ENCODE measurements at places on chromosomes 4 and X.

GRCh38 chrX:119638725-119639471 is 32.7 kb upstream of the NKRF start:
- no peak for DNase-seq

GRCh38 chr4:165839615-165840333 is 33.3 kb upstream of the TLL1 start:
- no peak for DNase-seq

DNA sequence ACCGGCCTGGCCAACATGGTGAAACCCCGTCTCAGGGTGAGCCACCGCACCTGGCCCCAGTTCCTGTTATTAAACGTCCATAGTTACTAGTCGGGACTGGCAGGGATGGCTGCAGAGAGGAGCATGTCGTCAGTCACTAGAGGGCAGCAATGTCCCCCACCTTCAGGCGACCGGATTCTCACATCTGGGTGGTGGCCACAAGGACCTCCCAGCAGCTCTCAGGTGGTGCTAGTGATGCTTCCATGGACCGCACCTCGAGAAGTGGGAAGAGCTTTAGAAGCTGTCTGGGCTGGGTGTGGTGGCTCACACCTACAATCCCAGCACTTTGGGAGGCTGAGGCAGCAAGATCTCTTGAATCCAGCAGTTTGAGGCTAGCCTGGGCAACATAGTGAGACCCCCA is 13.3 kb upstream of the IL3RA start:
- DNase-seq = no peak

DNA sequence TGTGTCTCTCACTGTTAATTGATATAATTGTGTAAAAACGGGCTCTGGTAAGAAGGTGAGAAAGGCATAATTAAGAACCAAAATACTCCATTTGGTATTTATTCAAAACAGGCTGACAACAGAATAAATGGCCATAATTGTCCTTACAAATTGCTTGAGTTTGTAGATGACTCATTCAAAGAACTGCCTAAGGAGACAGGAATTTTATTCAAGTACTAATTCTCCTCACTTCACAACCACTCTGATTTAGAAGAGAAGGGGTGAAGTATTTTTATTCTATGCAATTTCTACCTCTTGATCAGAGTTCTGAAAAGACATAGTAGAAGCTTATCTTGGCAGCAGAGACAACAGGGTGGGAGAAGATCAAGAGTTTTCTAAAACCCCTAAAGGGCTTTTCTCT is 43.1 kb downstream of the ATP11C start:
- DNase-seq = no peak

DNA sequence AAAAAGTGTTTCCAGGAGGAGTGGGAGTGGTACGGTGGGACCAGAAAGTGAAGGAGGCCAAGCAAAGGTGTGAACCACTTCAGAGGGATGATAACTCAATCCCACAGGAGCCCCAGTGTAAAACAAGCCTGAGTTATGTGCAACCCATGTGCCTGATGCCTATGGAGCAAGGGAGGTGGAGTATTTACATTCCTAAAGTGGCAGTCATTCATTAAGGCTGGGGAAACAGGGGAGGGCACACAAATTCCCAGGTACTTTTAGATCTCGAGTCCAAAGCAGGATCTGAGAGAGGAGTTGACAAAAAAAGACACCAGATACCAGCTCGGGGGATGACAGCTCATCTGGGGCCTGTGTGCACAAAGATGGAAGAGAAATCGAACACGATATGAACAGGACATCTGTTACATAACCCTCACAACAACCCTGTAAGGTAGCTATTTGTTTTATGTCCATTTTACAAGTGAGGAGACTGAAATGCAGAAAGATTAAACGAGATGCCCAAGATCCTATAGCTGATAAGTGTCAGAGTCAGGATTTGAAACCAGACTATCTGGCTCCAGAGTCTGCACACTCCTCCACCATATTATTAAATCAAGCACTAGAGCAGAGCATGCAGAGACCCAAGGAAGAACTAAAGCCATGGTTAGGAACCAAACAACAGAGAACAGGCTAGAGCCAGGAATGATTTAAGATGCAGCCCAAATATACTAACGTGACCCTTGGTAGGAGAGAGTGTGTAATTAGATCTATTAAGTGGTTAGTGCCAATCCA is 91.9 kb upstream of the MAPK10 start:
- peak; percentile 17 for DNase-seq
